ENCODE measurements at places on chromosomes 2 and 18.

DNA sequence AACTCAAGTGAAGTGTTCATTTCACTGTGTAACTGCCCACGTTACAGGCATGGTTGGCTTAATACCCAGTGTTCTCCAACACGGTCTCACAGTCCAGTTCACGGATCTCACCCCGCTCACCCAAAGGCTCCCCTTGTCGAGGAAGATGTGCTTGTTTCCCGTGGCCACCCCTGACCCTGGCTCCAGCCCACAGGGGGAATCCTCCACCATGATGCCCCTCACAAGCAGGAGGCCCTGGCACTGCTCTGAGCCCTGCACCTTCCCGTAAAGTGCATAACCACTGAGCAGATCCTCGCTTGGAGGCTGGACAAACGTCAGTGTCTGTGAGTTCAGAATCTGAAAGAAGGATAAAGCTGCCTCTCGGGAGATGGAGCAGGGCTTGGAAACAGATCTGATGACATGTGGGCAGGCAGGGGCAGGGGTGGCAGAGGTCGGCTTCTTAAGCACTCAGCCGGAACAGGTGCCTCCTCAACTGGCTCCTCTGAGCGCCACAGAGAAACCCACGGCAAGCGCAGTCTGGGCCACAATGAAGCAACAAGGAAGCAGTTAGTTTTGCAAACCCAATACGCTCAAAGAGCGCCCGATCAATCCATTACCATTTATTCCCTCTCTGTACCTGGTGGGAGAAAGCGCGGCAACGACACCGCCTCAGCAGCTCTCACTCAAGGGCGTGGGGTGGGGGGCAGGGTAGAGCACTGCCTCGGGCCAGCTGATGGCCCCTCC, 17.6 kb downstream of the HDAC4 start:
- DNase-seq, result no peak

- no peak for DNase-seq
Observed at GRCh38 chr2:100944617-100945432, 57.3 kb upstream of the RPL31 start.

DNA sequence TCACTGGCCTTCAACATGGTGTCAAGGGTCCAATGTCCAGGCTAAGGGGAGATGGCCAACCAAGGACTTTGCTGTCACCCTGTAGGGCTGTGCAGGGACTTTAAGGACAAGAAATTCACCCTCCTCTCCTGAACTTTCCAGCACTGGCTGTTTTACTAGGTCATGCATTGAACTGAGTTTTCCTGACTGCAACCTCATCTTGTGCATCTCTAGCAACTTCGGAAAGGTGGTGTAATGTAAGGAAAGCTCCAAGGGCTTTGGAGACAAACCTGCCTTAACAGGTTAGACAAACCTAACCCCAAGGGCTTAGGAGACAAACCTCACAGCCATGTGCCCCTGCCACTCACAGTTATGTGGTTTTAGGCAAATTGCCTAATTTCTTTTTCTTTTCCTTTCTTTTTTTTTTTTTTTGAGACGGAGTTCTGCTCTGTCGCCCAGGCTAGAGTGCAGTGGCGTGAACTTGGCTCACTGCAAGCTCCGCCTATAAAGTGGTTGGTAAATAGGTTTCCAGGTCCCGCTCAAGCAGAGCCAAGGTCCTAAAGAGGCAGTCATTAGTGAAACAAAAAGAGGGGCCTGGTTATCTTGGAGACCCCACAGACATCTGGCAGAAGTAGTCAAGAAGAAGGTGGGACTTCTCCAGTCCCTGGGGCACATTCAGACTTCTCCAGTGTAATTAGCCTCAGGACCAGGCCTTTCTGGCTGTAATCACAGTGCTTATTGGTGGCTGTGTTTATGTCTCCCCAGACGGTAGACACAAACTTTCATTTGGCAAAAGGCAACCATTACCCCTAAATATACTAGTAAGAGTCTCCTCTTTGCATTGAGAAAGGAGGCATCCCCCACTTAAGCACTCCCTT, 37.6 kb upstream of the PMAIP1 start:
- no peak for DNase-seq

DNA sequence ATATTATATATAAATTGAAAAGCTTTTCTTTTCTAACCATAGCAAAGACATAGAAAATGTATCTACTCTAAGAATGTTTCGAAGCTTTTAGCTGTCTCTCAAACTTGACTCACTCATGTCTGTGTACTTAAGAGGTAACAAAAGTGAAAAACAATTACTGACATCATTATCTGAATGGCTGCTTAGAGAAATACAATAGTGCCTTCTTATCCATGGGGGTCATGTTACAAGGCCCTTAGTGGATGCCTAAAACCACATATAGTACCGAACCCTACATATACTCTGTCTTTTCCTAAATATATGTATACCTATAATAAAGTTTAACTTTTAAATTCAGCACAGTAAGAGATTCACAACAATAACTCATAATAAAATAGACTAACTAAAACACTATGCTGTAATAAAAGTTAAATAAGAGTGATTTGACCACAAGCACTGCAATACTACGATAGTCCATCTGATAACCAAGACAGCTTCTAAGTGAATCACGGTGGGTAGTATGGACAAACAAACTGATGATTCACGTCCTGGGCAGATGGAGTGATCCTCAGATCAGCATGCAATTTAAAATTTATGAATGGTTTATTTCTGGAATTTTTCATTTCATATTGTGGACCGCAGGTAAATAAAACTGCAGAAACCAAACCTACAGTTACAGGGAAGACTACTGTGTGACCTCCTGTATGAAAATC, 246.2 kb downstream of the XIRP2 start:
- DNase-seq, result no peak

DNA sequence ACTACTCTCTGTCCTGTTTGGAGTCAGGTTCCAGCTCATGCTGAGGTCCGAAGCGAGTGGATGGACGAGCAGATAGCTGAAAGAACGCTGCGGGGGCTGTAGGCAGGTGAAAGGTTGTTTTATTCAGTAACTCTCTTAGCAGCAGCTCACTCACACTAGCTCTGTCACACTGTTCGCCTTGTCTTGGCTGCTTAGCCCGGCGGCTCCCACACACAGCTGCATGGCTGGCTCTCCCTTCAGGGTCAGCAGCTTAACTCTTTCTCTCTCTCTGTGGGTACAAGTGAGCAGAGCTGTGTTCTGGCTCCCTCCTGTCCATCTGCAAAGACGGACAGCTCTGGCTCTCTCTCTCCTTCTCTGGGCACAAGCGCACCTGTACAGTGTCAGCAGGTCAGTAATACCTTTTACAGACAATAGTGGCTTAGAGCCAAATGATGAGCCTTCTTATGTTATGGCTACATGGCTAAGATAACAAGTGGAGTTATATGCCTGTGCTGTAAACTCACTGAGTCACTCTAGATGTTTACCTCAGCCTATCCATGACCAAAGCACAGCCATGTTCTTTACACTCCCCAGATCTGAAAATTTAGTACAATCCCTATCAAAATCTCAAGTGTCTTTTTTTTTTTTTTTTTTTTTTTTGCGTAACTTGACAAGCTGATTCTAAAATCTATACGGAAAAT, 149.3 kb downstream of the GALNT1 start:
- no peak for DNase-seq

Data from left lobe of liver (tissue), 2 donors.